Activated CD8-positive, alpha-beta memory T cell treated with anti-CD3 and anti-CD28 coated beads for 4 hours (primary cell): ENCODE measurements at places on chromosomes 6 and 20.

GRCh38 chr6:34243131-34243771, 5.6 kb downstream of the SMIM29 start:
- no peak for DNase-seq

DNA sequence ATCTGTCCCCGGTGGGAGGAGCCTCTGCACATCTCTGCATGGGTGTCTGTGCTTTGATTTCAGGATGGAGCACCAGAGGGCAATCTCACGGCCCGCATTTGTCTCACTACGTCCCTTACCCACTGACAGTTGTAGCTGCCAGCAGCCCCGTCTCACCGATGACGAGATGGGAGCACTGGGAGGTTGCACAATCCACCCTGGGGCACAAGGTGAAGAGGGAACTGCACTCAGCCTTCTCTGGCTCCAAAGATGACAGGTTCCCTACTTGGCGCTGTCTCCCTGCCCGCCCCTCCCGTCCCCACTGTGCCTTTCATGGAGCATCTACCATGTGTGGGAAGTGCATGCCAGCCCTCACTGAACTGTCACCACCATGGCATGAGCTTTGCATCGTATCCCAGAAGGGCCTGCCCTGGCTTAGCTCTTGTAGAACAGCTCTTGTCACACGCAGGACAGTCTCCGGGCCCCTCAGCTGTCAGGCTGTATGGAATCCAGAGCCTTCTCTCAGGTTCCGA, 99.9 kb upstream of the PMEPA1 start:
- DNase-seq: no peak

GRCh38 chr6:24743944-24744335, 25.0 kb upstream of the C6orf62 start:
- no peak for DNase-seq

DNA sequence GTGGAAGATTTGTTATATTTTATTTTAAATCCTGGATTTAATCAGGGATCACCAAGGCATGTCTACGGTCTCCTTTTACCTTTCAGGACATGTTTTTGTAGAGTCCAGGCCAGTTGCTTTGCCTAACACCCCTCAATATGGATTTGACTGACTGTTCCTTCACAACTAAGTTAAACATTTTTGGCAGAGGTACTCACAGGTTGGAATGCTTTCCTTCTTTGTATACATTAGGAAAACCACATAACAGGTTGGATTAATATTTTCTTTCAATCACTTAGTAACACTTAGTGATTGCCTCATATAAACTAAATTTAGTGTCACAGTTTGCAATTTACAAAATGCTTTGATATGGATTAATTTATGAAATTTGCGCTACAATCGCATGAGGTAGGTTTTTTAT, 64.5 kb downstream of the IPCEF1 start:
- no peak for DNase-seq

DNA sequence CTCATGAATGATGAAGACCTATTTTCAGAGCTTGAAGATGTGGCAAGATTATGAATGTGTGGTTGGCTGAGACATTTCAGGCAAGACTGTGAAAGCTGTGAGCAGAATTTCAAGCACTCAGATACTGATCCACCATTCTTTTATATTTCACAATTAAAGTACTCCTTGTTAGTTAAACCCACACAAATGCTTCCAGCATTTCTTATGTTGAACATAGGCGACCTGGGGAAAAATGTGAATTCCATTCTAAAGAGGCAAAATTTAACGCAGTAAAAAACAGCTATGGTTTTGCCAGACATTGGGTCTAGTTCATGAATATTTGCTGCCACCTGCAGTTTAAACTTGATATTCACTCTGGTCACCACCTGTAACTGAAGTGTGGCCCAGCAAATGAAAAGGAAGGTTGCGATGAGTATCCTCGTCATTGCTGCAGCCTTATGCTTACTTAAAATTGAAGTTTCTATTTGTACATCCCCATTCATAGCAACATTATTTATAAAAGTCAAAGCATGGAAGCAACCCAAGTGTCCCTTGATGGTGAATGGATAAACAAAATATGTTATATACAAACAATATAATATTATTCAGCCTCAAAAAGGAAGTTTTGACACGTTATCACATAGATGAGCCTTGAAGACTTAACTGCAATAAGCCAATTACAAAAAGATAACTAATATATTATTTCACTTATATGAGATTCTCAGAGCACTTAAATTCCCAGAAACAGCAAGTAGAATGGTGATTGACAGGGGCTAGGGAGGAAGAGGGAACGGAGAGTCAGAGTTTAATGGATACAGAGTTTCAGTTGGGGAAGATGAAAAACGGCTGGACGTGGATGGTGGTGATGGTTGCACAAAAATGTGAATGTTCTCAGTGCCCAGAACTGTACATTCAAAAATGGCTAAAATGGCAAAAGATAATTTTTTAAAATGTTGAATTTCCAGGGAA, 32.4 kb upstream of the FAM184A start:
- DNase-seq: no peak

GRCh38 chr20:610130-611046, at the start of gene TCF15:
Gene TCF15, minus strand, starts transcription at chr20:610309. Its CDS starts 72 bp downstream, at chr20:610237.
- DNase-seq: no peak

GRCh38 chr6:116476002-116476678, 15.0 kb downstream of the CALHM6 start:
- DNase-seq: no peak

DNA sequence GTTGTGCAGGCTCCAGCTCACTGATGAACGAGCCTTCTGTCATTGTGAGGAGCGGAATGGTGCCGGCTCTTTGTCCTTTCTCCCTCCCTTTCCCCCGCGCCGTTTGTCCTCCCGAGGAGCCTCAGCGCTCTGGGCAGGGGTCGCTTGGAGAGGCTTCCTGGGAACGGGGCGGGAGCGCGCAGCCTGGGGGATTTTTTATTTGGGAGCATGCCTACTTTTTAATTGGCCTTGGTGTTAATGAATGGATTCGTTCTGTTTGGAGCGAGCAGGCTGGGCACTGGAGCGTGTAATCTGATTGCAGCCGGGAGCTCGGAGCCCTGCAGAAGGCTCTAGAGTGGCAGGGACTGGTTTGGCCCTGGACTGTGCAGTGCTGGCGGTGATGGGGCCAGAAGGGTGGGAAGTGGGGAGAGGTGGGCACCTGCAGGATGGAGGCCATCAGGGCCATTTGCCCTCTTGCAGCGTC, 118.8 kb downstream of the CDH4 start:
- DNase-seq: no peak

DNA sequence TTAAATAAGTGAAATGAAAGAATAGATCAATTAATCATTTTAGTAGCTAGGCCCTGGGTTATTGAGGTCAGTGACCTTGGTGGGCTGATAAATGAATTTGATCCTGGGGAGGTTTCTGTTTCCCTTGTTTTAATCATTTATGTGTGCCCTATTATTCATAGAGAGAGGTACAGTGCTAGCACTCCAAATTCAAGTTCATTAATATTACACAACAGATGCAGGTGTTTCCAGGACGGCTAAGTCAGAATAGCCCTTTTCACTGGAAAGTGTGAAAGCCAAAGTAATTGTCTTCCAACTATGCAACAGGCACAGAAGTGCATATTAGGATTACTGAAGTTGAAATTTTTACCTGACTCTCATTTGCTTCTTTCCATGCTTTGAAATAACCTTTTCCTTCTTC, 61.7 kb upstream of the SGK1 start:
- DNase-seq: no peak

- DNase-seq: no peak
These were observed 90.7 kb downstream of the ANKRD60 start for GRCh38 chr20:58137651-58138265.

- DNase-seq: no peak
These were observed 73.4 kb downstream of the MYB start for GRCh38 chr6:135254471-135254870.

DNA sequence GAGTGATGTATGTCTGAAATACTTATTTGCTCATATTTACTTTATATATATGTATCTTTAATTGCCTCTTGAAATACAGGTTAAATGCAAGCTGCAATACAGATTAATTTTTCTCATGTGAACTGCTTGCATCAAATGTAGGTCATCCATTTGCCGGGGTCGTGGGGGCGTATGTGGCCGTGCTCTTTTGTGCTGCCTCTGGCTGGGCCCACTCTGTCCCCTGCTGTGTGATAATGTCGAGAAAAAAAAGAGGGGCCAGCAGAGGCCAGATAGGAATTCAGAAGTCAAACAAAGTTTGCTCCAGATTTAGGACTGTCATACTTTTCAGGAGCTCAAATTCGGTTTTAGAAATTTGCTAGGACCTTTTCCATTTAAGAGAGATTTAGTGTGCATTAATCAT, 459.6 kb upstream of the SOX4 start:
- no peak for DNase-seq

GRCh38 chr20:32878820-32879219, 20.1 kb downstream of the EFCAB8 start:
- DNase-seq: no peak

DNA sequence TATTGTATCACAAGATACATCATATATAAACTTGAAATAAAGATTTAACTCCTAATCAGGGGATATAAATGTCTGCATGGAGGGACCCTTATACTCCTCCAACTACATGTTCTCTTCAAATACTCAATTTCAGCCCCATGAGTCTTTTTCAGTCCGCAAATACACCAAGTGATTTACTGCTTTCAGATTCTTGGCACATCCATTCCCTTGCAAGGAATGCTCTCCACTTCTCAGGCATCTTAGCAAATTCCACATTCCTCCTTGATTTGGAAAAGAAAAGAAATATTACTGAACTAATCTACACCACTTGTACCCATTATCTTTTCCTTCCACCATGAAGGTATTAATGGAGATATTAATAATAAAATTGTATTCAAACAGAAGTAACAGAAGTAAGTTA, 999.4 kb upstream of the GJE1 start:
- no peak for DNase-seq

DNA sequence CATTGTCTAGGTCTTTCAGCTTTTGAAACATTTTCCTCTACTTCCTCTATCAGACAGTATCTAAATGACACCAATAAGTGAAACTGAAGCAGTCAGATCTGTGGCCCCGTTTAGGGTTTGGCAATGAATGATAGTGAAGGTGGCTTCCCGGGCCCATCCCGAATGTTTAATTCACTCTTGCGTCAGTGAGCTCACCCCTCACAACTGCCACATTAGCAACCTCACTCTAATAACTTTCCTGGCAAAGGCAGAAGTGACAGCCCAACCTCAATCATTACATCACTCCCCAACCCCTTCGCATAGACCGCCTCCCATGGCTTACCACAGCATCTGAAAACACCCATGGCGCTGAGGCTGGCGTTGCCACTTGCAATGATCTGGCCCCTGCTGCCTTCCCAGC, 92.4 kb upstream of the CD83 start:
- DNase-seq: no peak

GRCh38 chr6:5472571-5472970, 211.3 kb downstream of the FARS2 start:
- no peak for DNase-seq

- no peak for DNase-seq
These were observed 28.9 kb downstream of the FUCA2 start for GRCh38 chr6:143482593-143482992.

GRCh38 chr6:127192911-127193541, 73.6 kb upstream of the RNF146 start:
- no peak for DNase-seq

DNA sequence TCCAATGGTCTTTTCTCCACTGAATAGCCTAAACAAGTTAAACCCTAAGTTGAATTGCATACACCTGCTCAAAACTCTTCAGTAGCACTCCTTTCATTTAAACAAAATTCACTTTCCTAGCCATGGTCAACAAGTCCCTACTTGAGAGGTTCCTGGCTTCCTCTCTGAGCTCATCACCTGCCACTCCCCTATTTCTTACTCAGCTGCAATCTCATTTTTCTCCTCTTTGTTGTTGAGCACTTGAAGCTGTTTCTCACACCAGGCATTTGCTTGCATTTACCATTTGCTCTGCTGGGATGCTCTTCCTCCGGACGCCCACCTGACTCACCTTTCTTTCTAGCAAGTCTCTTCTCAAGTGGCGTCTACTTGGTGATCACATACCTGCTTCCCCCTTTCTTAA, 38.5 kb downstream of the EDN1 start:
- DNase-seq: no peak

DNA sequence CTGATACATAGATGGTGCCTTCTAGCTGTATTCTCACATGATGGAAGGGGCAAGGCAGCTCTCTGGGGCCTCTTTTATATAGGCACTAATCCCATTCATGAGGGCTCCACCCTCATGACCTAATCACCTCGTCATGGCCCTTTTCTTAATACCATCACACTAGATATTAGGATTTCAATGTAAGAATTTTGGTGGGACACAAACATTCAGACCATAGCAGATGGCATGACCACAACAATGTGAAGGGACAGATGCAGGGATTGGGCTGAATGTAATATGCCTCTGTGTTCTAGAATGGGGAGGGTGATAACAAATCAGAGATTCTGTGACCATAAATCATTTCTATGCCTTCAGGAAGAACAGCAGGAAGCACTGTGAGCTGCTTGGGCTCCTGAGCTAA, 145.8 kb downstream of the LCA5 start:
- DNase-seq: no peak

- no peak for DNase-seq
These were observed 569.0 kb downstream of the KIF16B start for GRCh38 chr20:16004108-16004854.

- DNase-seq: no peak
These were observed 3.5 kb downstream of the SCML4 start for GRCh38 chr6:107820338-107821261.

- DNase-seq: no peak
These were observed 16.8 kb downstream of the CEP250 start for GRCh38 chr20:35472209-35472608.

DNA sequence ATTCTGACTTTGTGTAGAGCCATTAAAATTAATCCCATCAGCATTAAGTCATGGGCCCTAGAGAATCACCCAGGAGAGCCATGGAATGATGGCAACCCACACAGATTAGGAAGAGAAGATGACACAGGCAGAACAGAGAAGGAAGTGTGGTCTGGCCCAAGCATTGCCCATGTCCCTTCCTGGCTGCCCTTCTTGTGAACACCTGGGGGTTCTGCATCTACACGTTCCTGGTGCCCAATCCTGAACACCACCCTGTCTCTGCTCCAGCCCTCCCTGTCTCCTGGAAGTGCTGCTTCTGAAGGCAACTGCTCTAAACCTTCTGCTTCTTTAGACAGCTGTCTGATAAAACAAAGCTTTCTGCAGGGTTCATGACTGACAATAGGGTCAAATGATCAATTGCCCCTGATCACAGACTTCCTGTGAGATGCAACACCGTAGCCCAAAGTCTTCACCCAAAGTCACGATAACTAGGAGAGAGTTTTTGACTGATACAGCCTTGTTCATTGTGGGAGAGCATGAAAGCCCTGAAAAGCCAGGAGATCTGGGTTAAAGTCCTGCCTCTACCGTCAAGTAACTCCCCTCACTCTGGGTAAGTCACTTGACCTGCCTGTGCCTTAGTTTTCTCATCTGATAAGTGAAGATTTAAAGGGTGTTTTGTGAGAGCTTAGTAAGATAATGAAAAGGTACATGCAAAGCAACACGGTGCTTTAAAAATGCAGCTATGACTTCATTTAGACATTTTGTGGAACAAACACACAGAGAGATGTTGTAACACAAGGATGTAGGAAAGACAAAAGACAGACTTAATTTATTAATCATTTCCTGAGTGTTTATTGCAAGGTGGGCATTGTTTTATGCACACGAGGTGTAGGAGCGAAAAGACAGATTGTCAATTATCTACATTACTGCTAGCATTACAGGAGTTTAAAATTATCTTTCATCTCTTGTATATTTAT, 291.2 kb upstream of the STXBP5 start:
- DNase-seq: no peak
